ENCODE measurements at places on chromosomes 7 and 10.

DNA sequence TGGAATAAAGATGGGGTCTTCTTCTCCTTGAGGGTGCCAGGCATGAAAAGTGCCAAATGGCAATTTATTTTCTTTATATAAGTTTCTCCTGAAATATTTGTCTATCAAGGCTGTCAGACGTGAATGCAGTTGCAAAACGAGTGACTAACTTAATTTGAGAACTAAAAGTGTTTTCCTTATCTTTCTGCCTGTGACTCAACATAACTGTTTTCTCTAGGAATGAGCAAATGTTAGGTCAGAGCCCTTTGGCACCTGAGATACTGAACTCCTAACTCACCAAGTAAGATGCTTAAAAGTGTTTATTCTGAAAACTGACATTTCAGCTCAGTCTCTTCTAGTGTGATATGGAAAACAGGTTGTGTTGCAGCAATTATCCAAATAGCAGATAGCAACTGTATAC, 197.0 kb downstream of the STK31 start:
- DNase-seq = no peak

DNA sequence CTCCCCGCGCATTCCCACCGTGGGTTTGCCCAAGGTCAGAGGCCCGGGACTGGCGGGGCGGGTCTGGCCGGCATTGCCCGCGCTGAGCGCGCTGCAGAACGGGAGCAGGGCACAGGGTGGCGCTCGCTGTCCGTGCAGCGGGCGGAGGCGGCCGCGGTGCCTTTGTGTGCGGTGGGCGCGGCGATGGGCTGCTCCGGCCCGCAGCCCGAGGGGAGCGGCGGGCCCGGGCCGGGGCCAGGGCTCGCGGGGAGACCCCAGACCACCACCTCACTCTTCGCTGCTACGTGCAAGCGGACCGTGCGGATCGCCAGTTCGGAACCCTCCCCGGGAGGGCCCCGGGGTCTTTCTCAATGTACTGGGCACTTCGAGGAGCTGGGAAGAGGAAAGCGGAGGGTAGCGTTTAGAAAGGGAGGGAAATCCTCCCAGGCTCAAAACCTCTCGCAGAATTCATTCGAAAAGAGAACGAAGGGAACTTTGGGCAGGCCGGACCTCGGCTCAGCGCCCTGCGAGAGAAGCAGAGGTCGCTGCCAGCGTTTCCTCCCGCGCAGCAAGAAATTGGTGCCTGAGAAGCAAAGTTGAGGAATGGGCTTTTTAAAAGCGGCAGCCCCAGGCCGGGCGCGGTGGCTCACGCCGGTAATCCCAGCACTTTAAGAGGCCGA, 8.5 kb downstream of the SP8 start:
- peak; percentile 48 for DNase-seq

DNA sequence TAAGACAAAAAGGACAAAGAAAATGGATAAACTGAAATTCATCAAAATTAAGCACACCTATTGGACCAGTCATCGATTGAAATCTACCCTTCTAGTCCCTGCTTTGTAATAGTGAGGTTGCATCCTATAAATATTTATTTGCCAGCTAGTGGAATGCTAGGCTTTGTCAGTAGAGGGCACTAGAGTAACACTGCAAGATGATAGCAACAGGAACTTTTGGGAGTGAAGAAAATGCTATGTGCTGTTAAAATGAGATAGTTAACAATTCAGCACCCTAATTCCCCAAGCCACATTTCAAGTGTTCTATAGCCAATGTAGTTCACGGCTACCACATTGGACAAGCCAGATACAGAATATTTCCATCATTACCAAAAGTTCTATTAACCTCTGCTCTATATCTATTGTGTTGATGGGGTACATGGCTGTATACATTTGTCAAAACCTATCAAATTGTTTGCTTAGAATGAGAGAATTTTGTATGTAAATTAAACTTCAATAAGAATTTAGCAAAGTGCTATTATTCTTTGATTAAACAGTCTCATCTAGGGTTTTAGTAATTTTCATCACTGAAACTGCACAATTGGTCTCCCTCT, 69.8 kb downstream of the LSMEM1 start:
- no peak for DNase-seq

- DNase-seq = peak; percentile 70
These were observed at the start of gene MXI1 for GRCh38 chr10:110207011-110207804. TSS of gene MXI1 (plus strand) at chr10:110207605. CDS start at chr10:110207809, 204 bp downstream.

DNA sequence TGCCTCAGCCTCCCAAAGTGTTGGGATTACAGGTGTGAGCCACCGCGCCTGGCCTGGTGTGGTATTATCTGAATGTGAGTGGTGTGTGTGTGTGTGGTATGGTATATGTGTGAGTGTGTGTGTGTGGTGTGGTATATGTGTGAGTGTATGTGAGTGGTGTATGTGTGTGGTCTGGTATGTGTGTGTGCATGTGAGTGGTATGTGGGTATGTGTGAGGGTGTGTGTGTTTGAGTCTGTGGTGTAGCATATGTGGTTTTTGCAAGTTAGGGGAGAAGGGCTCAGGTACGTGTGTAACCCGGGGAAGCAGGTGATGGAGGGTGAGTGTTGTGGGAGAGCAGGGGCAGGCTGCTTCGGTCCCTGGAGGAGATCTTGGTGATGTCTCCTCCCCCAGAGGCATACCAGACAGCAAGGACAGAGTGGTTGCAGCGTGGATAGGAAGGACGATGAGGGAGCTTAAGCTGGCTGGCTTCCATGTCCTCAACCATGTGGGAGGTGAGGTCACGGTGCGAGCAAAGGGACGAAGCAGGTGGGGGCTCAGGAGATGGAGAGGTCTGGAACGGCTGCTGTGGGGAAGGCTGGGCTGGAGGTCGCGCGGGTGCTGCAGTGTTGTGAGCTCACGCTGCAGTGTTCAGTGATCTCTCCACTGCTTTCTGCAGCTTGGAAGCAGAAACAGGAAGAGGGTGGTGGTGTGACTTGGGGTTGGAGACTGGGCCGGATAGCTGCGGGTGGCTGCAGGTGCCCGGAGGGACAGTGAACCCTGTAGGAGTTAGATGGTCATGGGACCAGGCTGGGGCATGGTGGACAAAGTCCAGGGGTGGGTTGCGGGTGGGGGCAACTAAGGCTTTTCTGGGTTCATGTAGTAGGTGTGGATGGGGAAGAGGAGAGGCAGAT, 5.0 kb downstream of the ZYX start:
- no peak for DNase-seq

- DNase-seq = no peak
These were observed 6.1 kb upstream of the GUSB start for GRCh38 chr7:65988084-65988483.

- DNase-seq = no peak
These were observed 58.5 kb downstream of the WDFY4 start for GRCh38 chr10:48742891-48743860.

GRCh38 chr7:25763463-25763860, 388.5 kb upstream of the NFE2L3 start:
- DNase-seq = no peak

- peak; percentile 77 for DNase-seq
These were observed 778 bp upstream of the TRIM8 start for GRCh38 chr10:102643336-102644065.

DNA sequence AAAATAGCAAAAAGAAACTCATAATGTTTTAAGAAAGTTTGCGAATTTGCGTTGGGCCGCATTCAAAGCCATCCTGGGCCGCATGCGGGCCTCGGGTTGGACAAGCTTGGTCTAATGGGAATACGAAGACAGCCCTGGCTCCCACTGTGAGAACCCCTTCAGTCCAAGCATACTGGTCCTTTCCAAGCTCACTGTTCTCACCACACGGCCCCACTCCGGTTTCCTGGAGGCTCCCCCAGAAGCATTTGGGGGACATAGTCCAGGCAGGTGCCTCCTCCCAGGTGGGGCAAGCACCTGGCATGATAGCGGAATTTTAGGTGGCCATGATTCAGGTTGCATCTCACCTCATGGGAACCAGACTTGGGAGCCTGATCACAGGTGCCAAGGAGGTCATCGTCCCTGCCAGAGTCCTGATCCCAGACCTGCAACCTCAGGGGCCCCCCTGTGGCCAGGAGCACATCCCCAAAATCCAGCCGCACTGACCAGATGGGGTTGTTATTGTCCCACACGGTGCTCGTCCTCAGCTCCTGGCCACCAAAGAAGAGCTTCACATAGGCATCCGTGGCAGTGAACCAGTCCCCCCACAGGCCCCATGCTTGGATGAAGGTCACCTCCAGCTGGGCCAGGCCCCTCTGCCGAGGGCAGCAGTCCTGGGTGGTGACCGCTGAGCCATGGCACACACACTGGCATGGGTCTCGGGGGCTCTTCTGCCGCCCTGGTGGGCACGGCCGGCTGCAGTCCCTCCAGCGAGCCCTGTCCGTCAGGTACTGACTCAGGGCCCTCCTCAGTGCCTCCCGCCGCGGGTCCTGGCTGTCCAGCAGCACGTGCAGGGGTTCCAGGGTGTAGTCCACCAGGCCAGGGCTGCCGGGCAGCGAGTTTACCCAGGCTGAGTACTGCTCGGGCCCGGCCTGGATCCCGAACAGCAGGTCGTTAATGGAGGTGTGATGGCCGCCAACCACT, 4.4 kb downstream of the PRF1 start:
- DNase-seq = no peak

DNA sequence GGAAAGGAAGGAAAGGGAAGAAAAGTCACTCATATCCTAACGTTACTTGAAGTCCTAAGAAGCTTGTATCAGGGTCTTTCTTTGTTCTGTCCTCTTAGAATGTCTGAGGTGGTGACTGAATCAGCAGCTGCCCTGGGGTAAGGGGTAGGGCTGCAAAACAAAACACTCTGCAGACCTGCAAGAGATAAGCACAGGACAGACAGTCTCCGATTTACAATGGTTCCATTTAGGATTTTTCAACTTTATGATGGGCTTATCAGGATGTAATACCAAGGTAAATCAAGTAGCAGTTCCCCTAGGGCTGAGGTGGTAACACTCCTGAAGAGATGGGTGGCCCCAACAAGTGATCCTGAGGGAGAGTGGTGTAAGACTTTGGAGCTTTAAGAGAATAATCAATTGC, 16.5 kb downstream of the KDM7A start:
- DNase-seq = no peak

- DNase-seq = no peak
These were observed 76.8 kb upstream of the PITRM1 start for GRCh38 chr10:3249307-3249889.

DNA sequence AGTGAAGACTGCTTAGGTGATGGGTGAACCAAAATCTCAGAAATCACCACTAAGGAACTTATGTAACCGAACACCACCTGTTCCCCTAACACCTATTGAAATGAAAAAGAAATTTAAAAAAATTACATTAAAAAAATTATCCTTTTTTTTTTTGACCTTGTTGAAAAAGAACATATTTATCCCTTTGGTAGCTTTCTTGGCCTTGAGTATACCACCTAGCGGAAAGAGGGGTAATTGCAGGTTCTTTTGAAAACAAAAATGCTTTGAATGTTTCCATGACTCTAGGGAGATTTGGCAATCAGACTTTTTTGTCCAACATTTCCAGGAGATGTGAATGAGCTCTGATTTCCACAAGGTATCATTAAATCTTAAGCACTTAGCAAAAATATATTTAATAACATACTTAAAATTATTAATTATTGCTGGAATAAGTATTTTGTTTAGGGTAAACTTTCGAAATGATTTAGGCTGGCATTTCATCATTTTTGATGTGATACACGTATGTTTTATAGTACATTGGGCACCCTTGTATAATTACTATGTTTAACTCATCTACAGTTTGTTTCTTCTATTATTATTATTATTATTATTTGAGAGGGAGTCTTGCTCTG, 47.0 kb upstream of the ELMO1 start:
- DNase-seq = no peak

DNA sequence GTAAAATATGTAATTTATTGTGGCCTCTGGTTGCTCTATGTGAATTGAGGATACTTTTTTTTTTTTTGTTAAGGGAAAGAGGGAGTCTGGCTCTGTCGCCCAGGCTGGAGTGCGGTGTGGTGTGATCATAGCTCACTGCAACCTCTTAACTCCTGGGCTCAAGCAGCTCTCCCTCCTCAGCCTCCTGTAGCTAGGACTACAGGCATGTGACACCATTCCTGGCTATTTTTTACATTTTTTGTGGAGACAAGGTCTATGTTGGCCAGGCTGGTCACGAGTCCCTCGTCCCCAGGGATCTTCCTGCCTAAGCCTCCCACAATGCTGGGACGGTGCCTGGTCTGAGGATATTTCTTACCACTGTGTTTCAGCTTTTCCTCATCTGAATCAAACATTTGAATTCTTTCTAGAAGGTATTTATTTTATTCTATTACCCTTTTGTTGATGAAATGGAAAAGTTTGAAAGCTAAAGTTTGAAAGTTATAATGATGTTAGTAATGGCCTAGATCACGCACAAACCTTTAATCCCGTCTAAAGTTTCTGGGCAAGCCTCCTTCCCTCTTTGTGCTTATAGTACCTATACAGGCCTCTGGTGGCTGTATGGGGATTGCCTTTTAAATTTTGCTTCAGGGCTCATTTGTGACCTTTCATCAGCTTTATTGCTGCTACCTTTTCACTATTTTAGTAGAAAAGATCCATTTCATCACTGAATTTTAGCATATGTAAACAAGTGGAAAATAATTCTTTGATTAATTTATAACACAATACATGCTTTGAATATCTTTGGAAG, 2.0 kb downstream of the IFRD1 start:
- peak; percentile 4 for DNase-seq

- DNase-seq = no peak
These were observed 28.2 kb downstream of the PFKP start for GRCh38 chr10:3095373-3096139.

GRCh38 chr10:113454341-113455061, 98.4 kb upstream of the HABP2 start:
- peak; percentile 41 for DNase-seq

DNA sequence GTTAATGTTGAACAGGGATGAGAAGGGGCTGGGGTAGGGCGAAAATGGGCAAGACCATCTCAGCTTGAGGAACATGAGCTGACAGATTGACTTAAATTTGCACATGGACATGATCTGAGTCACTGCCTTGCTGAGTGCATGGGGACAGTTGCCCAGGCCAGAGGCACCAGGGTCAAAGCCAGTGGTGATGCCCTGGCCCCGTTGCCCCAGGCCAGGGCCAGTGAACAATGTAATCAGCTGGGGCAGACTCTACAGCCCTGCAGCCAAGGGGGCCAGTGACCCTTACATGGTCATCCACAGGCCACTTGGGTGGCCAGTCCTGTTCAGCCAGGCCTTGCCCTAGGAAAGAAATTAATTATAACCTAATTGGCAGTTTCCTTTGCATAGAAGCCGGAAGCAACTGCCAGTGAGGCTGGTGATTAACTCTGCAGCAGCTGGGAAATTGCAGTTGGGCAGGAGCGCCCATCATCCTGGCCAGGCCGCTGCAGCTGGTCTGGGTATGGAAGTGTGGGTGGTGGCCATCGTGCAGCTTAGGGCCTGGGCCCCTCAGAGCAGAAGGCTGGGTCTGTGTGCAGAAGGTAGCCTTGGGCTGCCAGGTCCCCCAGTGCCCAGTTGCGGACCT, 9.6 kb downstream of the RET start:
- no peak for DNase-seq

- DNase-seq = no peak
These were observed 43.4 kb upstream of the KLF14 start for GRCh38 chr7:130777426-130777825.

DNA sequence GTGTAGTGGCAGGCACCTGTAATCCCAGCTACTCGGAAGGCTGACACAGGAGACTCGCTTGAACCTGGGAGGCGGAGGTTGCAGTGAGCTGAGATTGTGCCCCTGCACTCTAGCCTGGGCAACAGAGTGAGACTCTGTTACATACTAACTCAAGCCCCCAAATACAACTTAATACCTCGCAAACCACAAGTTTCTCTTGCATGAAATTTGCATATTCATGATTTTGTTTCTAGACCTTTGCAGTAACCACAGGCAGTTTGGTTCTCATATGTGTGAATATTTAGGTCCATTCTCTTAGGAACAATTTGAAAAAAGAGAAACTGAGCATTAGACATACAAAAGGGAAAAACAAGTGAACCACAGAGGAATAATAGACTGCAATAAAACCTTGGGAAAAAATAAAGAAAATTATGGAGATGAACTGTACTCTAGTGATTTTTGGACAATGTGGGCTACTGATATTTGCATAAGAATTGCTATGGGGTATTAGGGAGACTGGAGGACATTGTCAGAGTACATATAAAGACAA, 77.0 kb downstream of the ZNF277 start:
- DNase-seq = no peak
